ENCODE measurements at places on chromosomes 2 and 18.

GRCh38 chr2:17628349-17629261 lies 88.1 kb downstream of the VSNL1 start:
- DNase-seq: peak; percentile 65

- DNase-seq: no peak
These were observed 62.3 kb upstream of the NABP1 start for GRCh38 chr2:191615596-191615995.

GRCh38 chr2:137507237-137507636 lies 457.0 kb upstream of the HNMT start:
- no peak for DNase-seq

- no peak for DNase-seq
These were observed 51.4 kb downstream of the TRPM8 start for GRCh38 chr2:233968556-233968955.

GRCh38 chr2:238908960-238909951 lies 61.4 kb downstream of the TWIST2 start:
- peak; percentile 52 for DNase-seq
